NCI-H1105 treated with DMSO at 0.1 percent for 48 hours (cell line): ENCODE measurements at places on chromosomes 7 and 10.
A peak's percentile ranks its signal among the peaks of the same experiment; 100 is the strongest.

DNA sequence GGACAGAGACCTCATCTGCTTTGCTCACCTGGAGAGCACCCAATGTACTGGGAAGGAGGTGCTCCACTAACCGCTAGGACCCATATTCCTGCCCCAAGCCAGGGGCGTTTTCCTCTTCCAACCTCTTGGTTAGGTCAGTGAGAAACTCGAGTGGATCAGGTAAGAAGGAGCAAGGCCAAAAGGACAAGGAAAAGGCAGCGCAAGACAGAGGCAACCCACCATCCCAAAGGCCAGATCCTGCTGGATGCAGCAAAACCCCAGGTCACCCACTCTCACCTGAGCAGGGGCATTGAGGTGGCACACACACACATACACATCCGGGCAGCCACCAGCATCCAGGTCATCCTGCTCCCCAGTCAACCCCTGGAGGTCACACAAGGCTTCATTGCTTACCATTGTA, 105.1 kb downstream of the GRID1 start:
- DNase-seq, result no peak

- peak; percentile 34 for DNase-seq
Observed at GRCh38 chr10:91635401-91636400, 2.8 kb upstream of the PPP1R3C start.

DNA sequence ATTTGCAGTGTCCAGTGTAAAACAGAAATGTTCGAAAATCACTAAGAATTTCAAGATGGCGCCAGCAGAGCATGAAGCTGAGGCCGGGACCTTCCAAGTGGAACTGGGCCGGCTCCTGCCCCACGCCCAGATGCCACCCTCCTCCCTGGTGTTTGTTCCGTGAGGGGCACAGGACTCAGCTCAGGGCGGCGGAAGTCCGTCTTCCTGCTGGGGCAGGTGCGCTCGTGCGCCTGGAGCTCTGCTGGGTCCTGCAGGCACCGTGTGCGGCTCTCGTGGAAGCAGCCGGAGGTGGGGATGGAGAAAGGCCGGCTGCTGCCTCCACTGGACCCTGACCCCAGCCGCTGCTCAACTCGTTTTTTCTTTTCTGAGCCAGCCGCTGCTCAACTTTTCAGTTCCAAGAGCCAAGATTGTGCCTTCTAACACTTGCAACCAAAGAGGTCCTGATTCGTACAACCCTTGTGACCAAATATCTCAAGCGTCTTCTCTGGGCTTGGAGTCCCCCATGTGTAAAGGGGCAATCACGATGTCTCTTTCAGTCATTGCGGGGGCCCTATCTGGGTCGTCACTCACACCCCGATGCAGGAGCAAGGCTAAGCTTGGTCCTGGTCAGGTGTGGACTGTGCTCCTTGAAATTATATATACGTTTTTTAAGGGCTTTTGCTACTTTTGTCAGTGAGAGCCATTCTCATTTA, 334.4 kb downstream of the ADARB2 start:
- DNase-seq, result no peak

DNA sequence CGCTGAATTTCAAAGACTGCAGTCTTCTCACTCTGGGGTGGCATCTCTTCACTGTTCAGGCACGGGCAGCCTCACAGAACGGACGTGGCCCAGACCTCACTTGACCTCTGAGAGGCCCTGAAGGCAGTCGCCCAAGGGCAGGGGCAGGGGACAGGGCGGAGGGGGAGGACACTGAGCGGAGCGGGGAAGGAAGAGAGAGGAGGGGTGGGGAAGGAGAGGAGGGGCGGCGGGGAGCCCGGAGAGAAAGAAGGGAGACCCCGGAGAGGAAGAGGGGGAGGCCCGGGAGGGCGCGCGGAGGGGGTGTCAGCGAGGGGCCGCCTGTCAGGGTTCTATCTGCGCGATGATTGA, 58.7 kb upstream of the COMTD1 start:
- no peak for DNase-seq

DNA sequence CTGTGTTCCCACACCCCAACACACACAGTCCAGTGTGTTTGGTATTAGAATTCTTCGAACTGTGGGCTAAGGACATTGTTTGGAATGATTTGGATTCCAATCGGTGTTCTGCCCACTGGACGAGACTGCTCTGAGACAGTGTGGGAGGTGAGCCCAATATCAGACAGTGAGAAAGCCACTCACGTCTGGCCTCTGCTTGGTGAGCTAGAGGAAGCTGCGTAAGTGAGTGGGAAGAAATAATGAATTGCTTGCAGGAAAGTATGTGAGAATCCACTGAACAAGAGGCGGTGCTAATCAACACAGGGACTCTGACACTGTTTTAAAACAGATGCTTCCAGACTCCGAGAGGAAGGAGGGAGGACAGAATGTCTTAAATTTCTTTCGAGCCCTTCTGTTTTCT, 675.0 kb upstream of the ANKRD30A start:
- DNase-seq, result no peak

GRCh38 chr10:113094114-113094486, 144.1 kb downstream of the TCF7L2 start:
- no peak for DNase-seq

DNA sequence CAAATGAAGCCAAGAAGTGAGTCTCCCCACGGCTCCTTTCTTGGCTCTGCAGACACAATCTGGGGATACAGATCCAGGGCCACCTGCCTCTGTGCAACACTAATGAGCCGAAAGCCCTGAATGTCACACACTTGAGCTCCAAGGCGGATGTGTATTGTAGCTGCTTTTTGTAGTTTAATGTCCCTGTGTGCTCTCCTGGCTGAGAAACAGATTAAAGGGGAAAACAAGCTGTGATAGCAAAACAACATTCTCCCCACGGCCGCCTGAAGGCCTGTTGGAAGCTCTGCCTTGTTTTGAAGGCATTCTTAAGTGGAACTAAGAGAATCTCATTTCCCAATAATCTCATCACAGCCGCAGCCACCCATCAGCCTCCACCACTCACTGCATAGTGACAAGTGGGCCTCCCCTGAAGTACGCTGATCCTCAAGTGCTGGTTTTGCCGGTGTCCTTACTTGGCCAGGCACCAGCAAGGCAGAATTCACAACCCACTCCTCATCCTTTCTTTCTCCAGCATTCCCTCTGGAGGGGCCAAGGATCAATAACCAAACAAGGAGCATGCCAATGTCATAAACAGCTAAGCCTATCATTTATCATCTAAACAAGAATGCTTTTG, 44.4 kb upstream of the AMPH start:
- no peak for DNase-seq

DNA sequence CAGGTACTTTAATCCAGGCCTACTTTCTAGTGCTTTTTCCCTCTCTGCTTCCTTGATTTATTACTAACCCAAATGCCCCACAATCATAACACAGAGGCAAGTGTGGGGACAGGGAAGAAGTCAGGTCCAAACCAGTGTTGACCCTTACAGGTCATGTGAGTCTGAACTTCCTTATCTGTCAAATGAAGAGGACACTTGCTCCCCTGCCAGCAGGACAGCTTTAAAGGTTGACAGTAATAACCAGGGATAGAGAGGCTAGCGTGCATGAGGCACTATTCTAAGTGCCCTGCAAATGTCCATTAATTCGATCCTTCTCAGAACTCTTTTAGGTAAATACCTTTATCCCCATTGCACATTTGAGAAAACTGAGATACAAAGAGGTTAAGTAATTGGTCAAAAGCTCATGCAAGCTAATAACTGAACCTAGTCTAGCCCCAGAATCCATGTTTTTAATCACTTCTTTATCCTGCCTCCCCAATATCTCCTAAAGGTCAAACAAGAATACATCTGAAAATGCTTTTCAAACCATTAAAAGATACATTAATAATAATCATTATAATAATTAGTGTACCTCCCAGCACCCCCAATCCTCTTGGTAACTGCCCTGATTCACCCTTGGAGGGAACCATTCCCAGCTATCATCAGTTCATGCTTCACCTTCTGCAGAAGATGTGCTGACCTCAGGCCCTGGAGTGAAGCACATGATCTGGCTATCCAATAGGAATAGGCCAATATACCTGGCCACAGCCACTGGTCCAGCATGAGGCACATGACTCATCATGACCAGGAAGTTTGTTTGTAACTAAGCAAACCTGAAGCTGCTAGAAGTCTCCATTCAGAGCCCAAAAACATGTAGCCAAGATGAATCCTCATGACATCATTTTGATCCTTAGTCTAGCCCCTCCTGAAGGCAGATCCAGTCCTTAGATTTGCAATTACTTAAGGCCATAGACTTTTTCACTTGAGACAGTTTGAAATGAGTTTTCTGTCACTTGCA, 40.7 kb downstream of the SGMS1 start:
- no peak for DNase-seq

DNA sequence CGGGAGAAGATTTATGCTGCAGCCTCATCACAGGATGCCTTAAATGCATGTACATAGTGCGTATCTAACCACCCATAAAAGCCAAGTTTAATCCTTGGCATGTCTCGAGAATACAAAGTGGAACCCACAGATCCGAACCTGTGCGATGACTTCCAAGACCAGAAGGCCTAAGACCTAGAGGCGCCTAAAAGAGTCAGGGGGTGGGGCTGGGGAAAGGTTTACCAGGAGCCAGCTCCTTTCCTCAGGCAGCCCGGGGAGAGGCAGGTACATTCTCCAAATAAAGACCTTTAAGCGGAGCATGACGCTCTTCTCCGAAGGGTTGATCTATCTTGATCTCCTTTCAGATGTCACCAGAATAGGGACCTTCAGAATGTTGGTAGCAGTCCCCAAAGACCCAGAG, 9.7 kb downstream of the SP8 start:
- no peak for DNase-seq

DNA sequence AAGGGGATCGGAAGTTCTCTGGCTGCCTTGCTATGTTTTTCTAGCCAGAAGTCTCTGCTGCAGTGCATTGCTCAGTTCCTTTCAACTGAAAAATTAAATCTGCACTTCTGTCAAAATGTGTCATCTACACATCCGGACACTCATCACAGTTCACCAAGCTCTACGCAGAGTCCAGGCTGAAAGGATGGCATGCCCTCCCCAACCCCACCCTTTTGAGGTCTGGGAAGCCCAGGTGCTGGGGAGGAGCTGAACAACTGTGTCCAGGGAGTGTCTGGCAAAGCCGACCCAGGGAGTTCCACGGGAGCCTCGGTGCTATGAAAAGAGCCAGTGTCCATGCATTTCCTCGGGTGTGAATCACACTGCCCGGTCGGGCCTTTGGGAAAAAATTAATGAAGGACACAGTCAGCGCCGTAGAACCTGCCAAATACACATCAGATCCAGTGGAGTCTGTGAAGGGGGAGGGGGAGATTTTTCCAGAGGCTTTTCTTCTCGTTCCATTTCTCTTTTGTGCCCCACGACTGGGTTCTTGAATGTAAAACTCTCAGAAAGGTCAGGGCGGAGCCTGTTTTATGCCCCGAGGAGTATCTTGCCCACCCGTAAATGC, 757 bp upstream of the PALS2 start:
- DNase-seq, result peak; percentile 11

DNA sequence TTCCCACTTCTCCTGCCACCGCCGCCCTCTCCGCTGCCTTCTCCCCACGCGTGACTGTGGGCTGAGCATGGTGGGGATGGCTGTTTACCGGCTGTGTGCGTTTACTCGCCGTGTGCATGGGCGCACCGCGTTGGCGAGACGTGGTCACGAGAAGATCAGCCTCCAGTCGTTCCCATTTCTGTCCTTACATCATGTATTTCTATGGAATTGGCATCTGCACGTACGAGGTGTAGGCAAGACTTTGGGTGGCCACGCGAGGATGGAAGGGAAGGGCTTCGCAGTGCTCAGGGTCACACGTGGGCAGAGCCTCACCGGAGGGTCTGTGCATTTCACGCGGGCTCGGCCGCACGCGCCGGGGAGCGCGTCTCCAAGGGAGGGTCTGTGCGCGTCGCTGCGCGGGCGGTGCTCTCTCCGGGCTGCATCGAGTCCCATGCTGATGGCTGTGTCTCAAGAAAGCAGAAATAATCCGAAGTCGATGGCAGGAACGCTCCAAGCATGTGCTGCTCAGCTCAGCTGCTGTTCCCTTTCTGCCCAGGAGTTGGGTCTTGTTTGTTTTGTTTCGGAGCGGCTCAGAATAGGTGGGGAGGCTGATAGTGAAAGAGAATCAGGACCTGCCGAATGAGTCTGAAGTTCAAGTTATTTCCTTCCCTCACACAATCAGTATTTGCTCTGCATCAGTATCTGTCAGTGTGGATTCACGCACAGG, 973 bp downstream of the CAMK1D start:
- DNase-seq, result peak; percentile 7

DNA sequence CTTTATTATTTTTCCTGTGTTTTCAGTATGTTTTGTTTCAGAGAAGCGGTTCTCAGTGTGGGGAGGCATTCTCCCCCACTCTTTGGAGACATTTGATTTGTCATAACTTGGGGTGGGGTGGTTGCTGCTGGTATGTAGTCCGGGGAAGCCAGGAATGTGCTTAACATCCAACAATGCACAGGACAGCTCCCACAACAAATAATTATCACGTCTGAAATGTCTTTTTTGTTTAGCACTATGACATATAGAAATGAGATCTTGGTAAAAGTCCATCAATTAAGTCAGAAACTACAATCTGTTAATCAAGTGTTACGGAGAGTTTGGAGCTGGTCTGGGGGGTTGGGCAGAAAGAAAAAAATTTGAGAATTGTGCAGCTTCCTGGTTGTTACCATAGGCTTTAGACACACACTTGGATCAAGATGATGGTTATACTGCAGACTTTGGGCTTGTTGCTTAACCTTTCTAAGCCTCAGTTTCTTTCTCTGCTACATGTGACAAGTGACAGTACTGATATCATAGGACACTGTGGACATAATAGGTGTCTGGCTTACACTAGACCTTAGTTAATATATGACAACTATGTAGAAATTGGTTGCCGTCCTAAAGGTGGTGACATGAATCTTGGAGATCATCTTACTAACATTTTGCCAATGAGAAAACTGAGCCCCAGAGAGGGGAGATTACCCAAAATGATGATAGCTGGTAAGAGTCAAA, 113.7 kb downstream of the LRMDA start:
- no peak for DNase-seq

GRCh38 chr10:124636271-124636995, 107.7 kb downstream of the FAM53B start:
- DNase-seq, result no peak

- DNase-seq, result no peak
Observed at GRCh38 chr10:113025487-113025886, 75.4 kb downstream of the TCF7L2 start.

DNA sequence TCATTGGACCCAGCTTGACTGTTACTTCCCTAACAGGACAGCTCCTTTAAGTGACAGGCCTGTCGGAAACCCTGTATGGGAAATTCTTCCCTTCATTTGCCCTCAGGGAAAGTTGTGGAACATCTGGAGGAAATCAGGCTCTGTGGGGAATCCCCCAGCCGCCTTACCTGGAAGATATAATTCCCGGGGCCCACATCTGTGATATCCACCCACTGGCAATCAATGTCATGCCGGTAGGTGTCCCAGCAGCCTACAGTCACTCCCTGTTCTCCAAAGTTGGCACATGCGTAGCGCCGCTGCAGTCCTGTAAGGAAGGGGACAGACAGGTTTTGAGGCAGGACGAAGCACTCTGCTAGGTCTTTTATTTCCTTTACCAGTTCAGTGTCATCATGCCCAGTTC, 16.6 kb downstream of the LOXL4 start:
- no peak for DNase-seq
